ENCODE measurements at places on chromosomes 6 and 20. TPM values are rescaled to one million over a fixed set of nuclear protein-coding genes. Genes with fewer than 3 reads are reported as not detected.

FAM83B gene
- 12.2 TPM for total RNA-seq

LKAAEAR1 gene
- not detected for total RNA-seq

BPI gene
- not detected for total RNA-seq

PRR18 gene
- total RNA-seq, result 0.31 TPM

E2F1 gene
- 18.1 TPM for total RNA-seq

GRCh38 chr6:16473184-16473907 is 235.0 kb downstream of the GMPR start:
- H3K4me1 ChIP-seq, result peaks cover 25% of the 10 kb centered on the region
- no peak for DNase-seq
- no peak overlapping the region for H3K27ac ChIP-seq
- no peaks in the 10 kb centered on the region for H3K27me3 ChIP-seq
- peaks cover 30% of the 10 kb centered on the region for H3K36me3 ChIP-seq

- peaks cover 7% of the 10 kb centered on the region for H3K36me3 ChIP-seq
- DNase-seq, result no peak
- H3K27me3 ChIP-seq, result no peaks in the 10 kb centered on the region
Observed at GRCh38 chr6:119627908-119628669, 278.5 kb upstream of the MAN1A1 start.

- H3K4me1 ChIP-seq, result no peaks in the 10 kb centered on the region
- H3K4me3 ChIP-seq, result no peak overlapping the region
- no peaks in the 10 kb centered on the region for H3K27me3 ChIP-seq
Observed at GRCh38 chr20:1446536-1446935, 20.1 kb downstream of the NSFL1C start.

DNA sequence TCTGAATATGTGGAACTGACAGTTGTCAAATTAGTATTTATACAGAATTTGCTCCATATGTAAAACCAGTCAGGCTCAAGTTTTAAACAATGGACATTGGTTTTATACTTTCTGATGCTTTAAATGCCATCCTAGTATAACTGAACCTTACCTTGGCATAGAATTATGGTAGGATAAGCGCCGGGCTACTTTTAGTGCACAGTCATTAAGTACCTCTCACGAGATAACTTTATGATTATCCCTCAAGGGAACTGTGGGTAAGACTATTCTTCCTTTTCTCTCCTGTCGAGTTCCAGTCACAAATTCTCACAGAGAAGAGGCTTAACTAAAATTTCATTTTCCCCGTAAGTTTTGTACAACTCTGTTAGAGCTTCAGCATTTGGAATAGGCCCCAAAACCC is 110.6 kb upstream of the PTPRK start:
- no peak overlapping the region for H3K27ac ChIP-seq
- H3K4me3 ChIP-seq, result no peak overlapping the region
- H3K27me3 ChIP-seq, result no peaks in the 10 kb centered on the region
- no peak for DNase-seq
- no peaks in the 10 kb centered on the region for H3K36me3 ChIP-seq
- H3K4me1 ChIP-seq, result no peaks in the 10 kb centered on the region

DNA sequence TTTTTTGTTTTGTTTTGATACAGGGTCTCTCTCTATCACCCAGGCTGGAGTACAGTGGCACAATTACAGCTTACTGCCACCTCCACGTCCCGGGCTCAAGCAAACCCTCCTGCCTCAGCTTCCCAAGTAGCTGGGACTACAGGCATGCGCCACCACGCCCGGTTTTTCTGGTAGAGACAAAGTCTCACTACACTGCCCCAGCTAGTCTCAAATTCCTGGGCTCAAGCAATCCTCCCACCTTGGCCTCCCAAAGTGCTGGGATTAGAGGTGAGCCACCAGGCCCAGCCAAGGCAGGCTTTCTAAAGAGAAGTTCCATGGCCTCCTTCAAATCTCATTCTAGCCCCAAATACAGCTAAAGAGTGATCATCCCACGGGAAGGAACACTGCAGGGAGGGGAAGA is 5.2 kb downstream of the MCCD1 start:
- H3K36me3 ChIP-seq, result peaks cover 57% of the 10 kb centered on the region
- no peak for DNase-seq
- H3K27me3 ChIP-seq, result no peaks in the 10 kb centered on the region
- H3K27ac ChIP-seq, result no peak overlapping the region
- peaks cover 12% of the 10 kb centered on the region for H3K4me1 ChIP-seq

DNA sequence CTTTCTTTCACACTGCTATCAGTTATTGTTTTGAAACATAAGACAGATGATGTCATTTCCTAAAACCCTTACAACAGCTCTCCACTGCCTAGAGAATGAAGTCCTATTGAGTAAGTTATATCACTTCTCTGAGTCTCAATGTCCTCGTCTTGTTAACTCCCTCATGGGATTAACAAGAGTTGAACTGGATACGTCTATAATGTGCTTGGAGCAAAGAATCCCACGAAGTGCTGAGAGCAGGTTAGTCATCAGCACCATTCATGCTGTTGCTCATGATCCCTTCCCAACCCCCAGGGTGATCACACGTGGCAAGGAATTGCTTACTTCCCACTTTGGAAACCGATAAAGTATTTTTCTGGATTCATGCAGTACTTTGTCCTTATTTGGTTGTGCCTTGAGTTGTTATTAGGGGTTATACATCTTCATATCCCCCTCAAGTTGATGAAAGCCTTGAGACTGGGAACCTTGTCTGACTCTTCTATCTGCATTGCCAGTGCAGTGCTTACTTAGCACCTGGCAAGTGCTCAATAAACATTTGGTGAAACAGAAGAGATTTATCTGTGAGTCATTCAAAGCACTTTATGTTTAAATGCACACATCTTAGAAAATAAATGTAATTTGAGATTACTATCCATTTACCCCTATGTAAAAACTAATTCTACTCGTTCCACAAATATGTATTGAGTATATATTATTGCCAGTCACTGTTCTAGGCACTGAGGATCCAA is 487.5 kb downstream of the EPM2A start:
- no peak overlapping the region for H3K27ac ChIP-seq
- H3K4me3 ChIP-seq, result no peak overlapping the region

- no peak for DNase-seq
- peaks cover 12% of the 10 kb centered on the region for H3K4me1 ChIP-seq
- H3K27me3 ChIP-seq, result no peaks in the 10 kb centered on the region
- H3K4me3 ChIP-seq, result no peak overlapping the region
Observed at GRCh38 chr20:17835240-17835933, 133.2 kb downstream of the SNX5 start.

DNA sequence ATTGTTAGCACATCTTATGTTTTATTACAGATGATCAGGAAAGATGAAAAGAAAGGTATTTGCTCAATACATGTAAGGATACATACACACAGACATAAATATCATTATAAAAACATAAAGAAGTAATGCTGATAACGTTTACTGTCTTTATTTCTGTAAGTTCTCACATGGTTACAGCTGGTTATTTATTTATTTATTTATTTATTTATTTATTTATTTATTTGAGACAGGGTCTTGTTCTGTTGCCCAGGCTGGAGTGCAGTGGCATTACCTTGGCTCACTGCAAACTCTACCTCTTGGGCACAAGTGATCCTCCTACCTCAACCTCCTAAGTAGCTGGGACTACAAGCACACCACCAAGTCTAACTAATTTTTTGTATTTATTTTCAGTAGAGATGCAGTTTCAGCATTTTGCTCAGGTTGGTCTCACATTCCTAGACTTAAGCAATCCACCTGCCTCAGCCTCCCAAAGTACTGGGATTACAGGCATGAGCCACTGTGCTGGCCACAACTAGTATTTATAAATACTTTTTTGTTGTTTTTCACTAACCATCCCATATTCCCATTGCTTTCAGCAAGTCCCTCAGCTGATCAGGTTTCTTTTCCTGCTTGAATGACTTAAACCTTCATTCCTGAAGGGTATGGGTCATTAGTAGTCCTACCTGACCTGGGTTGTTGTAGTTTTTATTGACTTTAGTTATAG is 35.8 kb downstream of the HLA-B start:
- no peaks in the 10 kb centered on the region for H3K36me3 ChIP-seq
- no peak overlapping the region for H3K4me3 ChIP-seq
- no peak overlapping the region for H3K27ac ChIP-seq
- no peaks in the 10 kb centered on the region for H3K4me1 ChIP-seq
- DNase-seq, result no peak
- peaks cover 74% of the 10 kb centered on the region for H3K27me3 ChIP-seq

DNA sequence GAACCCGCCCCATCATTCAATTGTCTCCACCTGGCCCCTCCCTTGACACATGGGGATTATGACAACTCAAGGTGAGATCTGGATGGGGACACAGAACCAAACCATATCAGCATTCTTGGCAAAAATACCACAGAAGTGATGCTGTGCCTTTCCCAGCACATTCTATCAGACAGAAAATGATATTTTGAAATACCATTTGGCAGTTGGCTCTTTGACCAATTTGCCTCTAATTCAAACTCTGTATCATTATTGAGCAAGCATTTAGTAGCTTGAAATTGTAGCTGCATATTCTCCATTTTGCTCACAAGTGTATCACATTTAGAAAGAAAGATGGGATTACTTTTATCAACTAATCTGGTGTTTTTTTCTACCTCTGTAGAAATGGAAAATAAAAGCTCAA is 64.0 kb downstream of the PLCB1 start:
- H3K27me3 ChIP-seq, result no peaks in the 10 kb centered on the region
- no peak overlapping the region for H3K4me3 ChIP-seq
- no peak overlapping the region for H3K27ac ChIP-seq

- no peaks in the 10 kb centered on the region for H3K36me3 ChIP-seq
- H3K4me1 ChIP-seq, result peaks cover 49% of the 10 kb centered on the region
- no peak for DNase-seq
- peaks cover 3% of the 10 kb centered on the region for H3K27me3 ChIP-seq
- no peak overlapping the region for H3K4me3 ChIP-seq
- peak overlapping the region; percentile 92 for H3K27ac ChIP-seq
Observed at GRCh38 chr20:62761759-62762131, 34.5 kb upstream of the MRGBP start.

- no peak for DNase-seq
- H3K27ac ChIP-seq, result no peak overlapping the region
- H3K4me3 ChIP-seq, result no peak overlapping the region
Observed at GRCh38 chr6:39249278-39249677, 20.0 kb upstream of the KCNK5 start.

- H3K36me3 ChIP-seq, result peaks cover 2% of the 10 kb centered on the region
- H3K27me3 ChIP-seq, result no peaks in the 10 kb centered on the region
- DNase-seq, result no peak
- H3K4me1 ChIP-seq, result peaks cover 22% of the 10 kb centered on the region
- H3K4me3 ChIP-seq, result no peak overlapping the region
- H3K27ac ChIP-seq, result no peak overlapping the region
Observed at GRCh38 chr20:11769825-11770224, 147.9 kb upstream of the BTBD3 start.

DNA sequence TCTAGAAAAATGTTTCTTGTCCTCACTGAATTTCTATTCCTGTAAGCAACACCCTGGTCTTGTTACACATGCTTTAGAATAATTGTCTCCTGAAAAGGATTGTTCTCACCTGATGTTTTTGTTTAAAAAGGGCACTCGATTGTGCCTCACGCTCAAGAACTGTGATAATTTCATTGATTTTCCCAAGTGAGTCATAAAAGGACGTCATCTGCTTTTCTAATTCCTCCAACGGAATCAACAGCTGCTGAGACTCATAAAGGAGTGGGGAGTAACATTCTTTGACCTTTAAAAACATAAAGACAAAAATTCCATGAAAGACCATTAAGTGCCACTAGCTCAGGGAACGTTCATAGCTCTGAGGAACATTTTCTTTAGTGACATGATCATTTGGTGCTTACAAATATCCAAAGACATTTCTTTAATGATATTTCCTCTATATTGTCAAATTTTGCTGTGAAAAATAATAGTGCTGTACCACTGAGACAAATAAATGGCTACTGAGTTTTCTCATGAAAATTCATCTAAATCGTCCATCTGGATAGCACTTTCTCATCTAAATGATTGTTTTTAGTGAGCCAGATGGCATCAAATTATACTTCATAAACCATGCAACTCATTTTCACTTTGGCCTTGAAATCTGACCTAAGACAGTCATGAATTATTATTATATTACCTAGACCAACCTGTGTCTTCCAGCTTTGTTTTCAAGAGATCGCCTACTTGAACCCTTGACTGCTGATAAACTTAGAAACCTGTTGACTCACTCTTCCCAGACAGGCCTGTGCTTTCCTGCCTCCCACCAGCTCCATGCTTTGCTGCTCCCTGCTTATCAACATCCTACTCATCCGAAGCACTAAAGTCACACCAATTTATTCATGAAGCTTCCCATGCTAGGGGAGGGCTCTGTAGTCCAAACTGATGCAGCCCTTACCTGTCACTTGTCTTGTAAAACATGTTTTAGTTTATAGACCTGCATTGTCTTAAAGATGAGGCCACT is 178.2 kb downstream of the SYNE1 start:
- H3K36me3 ChIP-seq, result no peaks in the 10 kb centered on the region
- H3K27me3 ChIP-seq, result peaks cover 11% of the 10 kb centered on the region
- no peak overlapping the region for H3K4me3 ChIP-seq
- no peaks in the 10 kb centered on the region for H3K4me1 ChIP-seq
- DNase-seq, result no peak
- no peak overlapping the region for H3K27ac ChIP-seq

- H3K27ac ChIP-seq, result no peak overlapping the region
- H3K4me1 ChIP-seq, result no peaks in the 10 kb centered on the region
- peaks cover 3% of the 10 kb centered on the region for H3K36me3 ChIP-seq
- DNase-seq, result no peak
- no peak overlapping the region for H3K4me3 ChIP-seq
Observed at GRCh38 chr6:164561656-164562055, 747.7 kb downstream of the C6orf118 start.

DNA sequence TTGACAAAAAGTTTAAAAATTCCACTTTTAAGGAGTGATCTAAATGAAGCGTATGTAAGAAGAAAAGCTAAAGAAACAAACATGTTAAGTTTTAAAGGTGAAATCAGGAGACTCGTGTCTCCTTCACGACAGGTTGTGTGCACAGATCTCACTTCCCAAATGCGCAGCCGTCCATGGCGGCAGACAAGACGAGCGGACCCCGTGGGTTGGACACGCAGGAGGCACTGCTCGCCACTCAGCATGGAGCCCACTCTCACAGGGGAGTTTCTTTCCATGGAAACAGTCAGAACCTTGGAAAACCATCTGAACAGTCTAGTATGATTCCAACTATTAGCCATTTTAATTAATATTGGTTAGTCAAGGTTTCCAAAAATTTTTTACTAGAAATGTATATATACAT is 48.9 kb downstream of the WDR27 start:
- no peak overlapping the region for H3K4me3 ChIP-seq
- no peaks in the 10 kb centered on the region for H3K27me3 ChIP-seq
- no peak for DNase-seq
- H3K4me1 ChIP-seq, result peaks cover 2% of the 10 kb centered on the region
- H3K36me3 ChIP-seq, result peaks cover 13% of the 10 kb centered on the region

DNA sequence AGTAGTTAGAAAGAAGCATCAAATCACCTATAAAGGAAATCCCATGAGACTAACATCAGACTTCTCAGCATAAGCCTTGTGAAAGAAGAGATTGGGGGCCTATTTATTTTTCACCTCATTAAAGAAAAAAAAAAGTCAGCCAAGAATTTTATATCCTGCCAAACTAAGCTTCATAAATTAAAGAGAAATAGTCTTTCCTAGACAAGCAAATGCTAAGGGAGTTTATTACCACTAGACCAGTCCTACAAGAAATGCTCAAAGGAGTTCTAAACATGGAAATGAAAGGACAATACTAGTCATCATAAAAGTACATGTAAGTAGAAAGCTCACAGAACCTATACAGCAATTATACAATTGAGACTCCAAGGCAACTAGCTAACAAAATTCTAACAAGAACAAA is 96.5 kb upstream of the OLIG3 start:
- H3K36me3 ChIP-seq, result peaks cover 14% of the 10 kb centered on the region
- no peaks in the 10 kb centered on the region for H3K4me1 ChIP-seq
- DNase-seq, result no peak
- no peak overlapping the region for H3K4me3 ChIP-seq
- H3K27me3 ChIP-seq, result no peaks in the 10 kb centered on the region

All from mesothelial cell of epicardium (in vitro differentiated cells).